ENCODE measurements at places on chromosomes 11 and 22. TPM values are rescaled to one million over a fixed set of nuclear protein-coding genes. Genes with fewer than 3 reads are reported as not detected.

FGF3 gene
- not detected for total RNA-seq

TTLL8 gene
- not detected for total RNA-seq

SLC6A5 gene
- total RNA-seq: not detected

F2 gene
- not detected for total RNA-seq

SNX32 gene
- 1.6 TPM for total RNA-seq

DNA sequence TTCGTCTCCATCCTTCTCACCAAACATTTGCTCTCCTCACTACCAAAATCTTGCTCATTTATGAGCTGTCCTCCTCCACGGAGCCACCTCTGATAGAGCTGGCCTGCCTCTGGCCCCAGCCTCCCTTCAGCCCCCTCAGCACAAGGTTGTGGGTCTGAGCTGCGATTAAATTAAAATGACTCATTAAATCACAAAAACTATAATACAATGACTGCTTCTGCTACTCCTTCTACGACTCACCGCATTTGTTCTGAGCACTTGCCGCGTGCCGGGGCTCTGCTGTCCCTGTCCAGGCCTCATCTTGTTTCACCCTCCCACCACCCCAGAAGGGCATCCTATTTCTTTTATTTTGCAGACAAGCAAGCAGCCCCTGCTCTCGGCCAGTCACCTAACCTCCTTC, 49.2 kb upstream of the TIMP3 start:
- no peak for DNase-seq

Data from activated CD4-positive, alpha-beta memory T cell treated with anti-CD3 and anti-CD28 coated beads, Interleukin-2, amount 10 ng/mL, durations not matched to agents 7 days and 5 days (primary cell).